Panc1 (cell line): ENCODE measurements at places on chromosomes 1 and 21. TPM values are rescaled to one million over a fixed set of nuclear protein-coding genes. Genes with fewer than 3 reads are reported as not detected.

DNA sequence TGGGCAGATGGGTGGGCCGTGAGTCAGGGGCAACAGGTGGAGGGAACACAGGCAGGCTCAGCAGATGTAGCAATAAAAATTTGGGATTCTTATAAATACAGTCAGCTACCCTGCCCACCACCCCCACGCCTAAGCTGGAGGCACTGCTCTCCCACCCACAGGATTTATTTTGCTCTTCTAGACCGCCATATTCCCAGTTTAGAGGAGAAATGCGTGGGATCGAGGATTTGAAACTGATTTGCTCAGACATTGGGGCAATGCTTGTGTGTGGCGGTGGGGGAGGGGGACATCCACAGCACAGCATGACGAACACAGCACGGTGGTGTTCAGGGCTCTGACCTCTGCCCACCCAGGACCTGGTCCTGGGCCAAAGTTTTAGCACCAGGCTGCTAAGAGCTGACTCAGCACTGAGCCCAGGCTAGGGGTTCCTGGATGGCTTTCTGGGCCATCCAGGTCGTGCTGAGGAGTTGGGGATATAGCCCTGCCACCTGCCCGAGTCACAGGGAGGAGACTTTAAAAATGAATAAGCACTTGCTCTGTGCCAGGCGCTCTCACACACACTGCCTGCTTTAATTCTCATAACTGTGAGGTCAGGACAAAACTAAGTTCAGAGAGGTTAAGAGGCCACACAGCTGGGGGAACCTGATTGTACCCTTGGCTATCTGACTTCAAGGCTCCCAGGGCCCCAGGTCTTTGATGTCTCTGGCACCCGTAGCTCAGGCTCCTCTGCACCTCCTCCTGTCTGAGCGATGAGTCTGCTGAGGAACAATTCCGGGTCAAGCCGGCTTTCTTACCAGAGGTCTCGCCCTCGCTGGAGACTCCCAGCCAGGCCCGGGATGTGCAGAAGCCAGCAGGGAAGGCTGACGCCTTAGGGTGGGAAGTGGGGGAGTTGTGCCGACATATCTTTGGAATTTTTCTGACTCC is 29.4 kb upstream of the CSF1 start:
- H3K27ac ChIP-seq, result peak overlapping the region; percentile 85
- H3K4me1 ChIP-seq, result peaks cover 64% of the 10 kb centered on the region
- no peak overlapping the region for H3K4me3 ChIP-seq

GRCh38 chr1:96865731-96866685 is 144.4 kb downstream of the PTBP2 start:
- H3K4me1 ChIP-seq, result no peaks in the 10 kb centered on the region
- no peaks in the 10 kb centered on the region for H3K27me3 ChIP-seq
- DNase-seq, result no peak
- no peak overlapping the region for H3K27ac ChIP-seq
- H3K36me3 ChIP-seq, result no peaks in the 10 kb centered on the region

- H3K4me3 ChIP-seq, result no peak overlapping the region
- no peak for DNase-seq
- H3K27me3 ChIP-seq, result no peaks in the 10 kb centered on the region
- H3K36me3 ChIP-seq, result no peaks in the 10 kb centered on the region; the same call in 1 of the 2 replicates
- H3K4me1 ChIP-seq, result no peaks in the 10 kb centered on the region
Observed at GRCh38 chr1:197544130-197544529, 231.2 kb downstream of the DENND1B start.

DNA sequence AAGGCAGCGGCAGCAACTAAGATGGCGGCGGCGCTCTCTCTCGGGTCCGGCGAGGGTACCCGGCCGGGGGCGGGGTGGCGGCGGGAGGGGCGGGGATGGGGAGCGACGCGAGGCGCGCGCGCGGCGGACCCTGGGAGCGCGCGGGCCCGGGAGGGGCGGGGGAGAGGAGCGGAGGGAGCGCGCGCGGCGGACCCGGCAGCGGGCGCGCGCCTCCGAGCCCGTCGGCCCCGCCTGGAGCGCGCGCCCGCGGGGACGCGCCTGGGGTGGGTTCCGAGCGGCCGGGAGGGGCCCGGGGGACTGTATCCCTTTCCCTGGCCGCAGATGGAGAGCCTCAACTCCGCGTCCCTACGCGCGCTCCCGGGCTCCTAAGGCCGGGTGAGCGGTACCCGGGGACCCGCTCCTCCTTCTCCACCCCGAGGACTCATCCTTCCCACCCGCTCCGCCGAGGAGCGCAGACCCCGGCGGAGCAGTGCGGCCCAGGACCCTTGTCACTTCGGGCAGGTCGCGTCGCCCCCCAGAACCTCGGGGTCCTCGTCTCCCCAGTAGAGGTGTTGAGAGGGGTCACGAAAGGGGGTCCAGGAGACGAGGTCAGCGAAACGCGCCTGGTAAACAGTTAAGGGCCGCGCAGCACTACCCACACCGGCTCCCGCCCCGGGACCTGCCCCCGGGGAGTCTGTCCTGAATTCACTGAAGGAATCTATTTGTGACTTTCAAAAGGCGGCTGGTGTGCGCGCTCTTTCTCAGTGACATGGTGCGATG is at the start of gene CLSTN1:
TSS of gene CLSTN1 (minus strand) at position 23 of the 759 bp plus-strand sequence. CDS start 232 bp downstream, outside the sequence.
- H3K36me3 ChIP-seq, result no peaks in the 10 kb centered on the region; the same call in 1 of the 2 replicates
- H3K4me1 ChIP-seq, result peaks cover 25% of the 10 kb centered on the region
- H3K27me3 ChIP-seq, result no peaks in the 10 kb centered on the region
- peak within 1 kb of the TSS; percentile 76 for H3K27ac ChIP-seq
- peak within 1 kb of the TSS; percentile 82 for H3K4me3 ChIP-seq
- DNase-seq, result no peak

DNA sequence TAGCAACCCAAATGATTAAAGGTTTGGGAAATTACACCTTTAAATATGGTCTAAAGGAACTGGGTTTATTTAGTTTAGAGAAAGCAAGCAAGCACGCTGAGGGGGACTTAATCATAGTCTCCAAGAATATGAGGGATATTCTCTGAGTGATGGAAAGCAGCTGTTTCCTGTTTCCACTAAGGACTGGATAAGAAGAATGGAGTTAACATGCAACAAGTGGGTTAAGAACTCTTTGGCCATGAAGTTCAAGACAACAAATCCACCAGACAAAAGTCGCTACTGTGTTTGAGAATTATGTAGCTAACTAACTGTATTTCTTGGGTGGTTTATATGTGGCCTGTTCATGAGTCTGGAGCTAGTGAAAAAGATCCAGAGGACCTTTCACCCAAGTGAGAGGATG is 85.7 kb downstream of the TGFB2 start:
- peak overlapping the region; percentile 60; the same call in 1 of the 2 replicates for H3K27ac ChIP-seq
- peaks cover 9% of the 10 kb centered on the region for H3K4me1 ChIP-seq
- no peak for DNase-seq
- H3K4me3 ChIP-seq, result no peak overlapping the region
- H3K27me3 ChIP-seq, result no peaks in the 10 kb centered on the region

- no peak overlapping the region for H3K27ac ChIP-seq
- H3K4me3 ChIP-seq, result no peak overlapping the region
- H3K36me3 ChIP-seq, result no peaks in the 10 kb centered on the region
- DNase-seq, result no peak
- H3K27me3 ChIP-seq, result no peaks in the 10 kb centered on the region
Observed at GRCh38 chr1:72777918-72778317, 495.6 kb upstream of the NEGR1 start.

- no peak for DNase-seq
- no peaks in the 10 kb centered on the region for H3K4me1 ChIP-seq
- H3K36me3 ChIP-seq, result no peaks in the 10 kb centered on the region
Observed at GRCh38 chr1:236753964-236754363, 41.1 kb upstream of the MTR start.

DNA sequence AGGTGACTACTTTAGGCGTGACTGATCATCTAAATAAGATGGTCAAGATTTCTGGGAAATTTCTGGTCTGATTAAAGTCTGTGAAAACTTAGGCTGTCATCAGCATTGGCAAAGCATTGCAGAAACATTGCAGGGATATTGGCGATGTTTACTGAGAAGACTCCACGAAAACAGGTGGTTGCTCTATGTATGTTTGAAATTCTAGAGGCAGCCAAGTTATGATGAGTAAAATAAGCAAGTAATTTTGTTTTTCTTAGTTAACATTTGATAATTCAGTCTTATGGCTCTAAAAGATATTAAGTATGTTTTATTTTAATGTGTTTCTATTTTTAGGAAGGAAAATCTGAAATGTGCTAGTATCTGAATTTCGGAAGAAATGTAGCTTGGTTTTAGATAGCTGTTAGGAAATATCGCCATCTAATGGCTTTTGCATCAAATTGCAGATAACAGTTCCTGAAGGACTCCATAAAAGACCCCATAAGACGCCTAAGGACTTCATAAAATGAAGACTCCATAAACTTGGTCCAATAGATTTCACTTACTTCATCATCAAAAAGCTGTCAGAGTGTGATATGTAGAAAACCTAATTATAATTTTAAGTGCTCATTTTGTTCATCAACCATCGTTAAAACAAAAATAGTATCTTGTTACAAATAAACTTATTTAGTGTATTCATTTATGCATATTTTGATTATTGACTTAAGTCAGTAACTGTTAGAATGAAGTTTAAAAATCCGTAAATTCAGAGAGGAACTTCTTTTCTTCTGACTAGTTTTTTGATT is 344.6 kb downstream of the RYR2 start:
- no peaks in the 10 kb centered on the region for H3K36me3 ChIP-seq
- no peaks in the 10 kb centered on the region for H3K27me3 ChIP-seq
- no peak overlapping the region for H3K4me3 ChIP-seq
- H3K27ac ChIP-seq, result no peak overlapping the region

GRCh38 chr1:159959451-159959850 is 5.4 kb upstream of the SLAMF9 start:
- no peak overlapping the region for H3K4me3 ChIP-seq
- H3K27me3 ChIP-seq, result peaks cover 8% of the 10 kb centered on the region
- no peak for DNase-seq
- H3K4me1 ChIP-seq, result no peaks in the 10 kb centered on the region
- no peaks in the 10 kb centered on the region for H3K36me3 ChIP-seq

GRCh38 chr1:23441446-23442148 is 17.0 kb upstream of the TCEA3 start:
- DNase-seq, result no peak
- no peak overlapping the region for H3K4me3 ChIP-seq
- no peak overlapping the region for H3K27ac ChIP-seq
- no peaks in the 10 kb centered on the region for H3K36me3 ChIP-seq
- H3K27me3 ChIP-seq, result no peaks in the 10 kb centered on the region

The FNDC10 gene
- total RNA-seq, result 16.2 TPM

The FBXO2 gene
- total RNA-seq, result 131 TPM

The NKAIN1 gene
- total RNA-seq, result 1.7 TPM

The UCHL5 gene
- total RNA-seq, result 42.6 TPM

The FAM3B gene
- total RNA-seq, result not detected

The RO60 gene
- 74.8 TPM for total RNA-seq
